ENCODE measurements at places on chromosomes 4 and X.

GRCh38 chrX:14508025-14508690, 21.2 kb upstream of the GLRA2 start:
- no peak for DNase-seq

DNA sequence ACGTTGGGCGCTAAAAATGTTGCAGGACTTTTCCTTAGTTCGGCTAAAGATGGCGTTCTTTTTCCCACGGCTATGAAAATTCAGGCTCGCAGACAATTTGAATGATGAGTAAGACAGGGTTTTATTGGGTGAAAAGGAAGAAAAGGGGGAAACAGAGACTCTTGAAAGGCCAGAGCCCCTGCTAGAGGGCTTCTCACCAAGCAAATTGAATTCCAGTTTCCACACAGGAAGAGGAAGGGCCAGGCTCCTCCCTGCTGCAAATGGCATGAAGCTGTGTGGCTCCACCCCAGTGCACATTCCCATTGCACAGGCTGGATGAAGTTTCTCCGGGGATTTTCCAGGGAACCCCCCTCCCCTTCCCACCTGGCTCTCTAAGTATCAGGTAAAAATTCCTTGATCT, 210.9 kb downstream of the KLHL4 start:
- DNase-seq = no peak

GRCh38 chr4:53589511-53589910, 1.8 kb downstream of the LNX1 start:
- no peak for DNase-seq

DNA sequence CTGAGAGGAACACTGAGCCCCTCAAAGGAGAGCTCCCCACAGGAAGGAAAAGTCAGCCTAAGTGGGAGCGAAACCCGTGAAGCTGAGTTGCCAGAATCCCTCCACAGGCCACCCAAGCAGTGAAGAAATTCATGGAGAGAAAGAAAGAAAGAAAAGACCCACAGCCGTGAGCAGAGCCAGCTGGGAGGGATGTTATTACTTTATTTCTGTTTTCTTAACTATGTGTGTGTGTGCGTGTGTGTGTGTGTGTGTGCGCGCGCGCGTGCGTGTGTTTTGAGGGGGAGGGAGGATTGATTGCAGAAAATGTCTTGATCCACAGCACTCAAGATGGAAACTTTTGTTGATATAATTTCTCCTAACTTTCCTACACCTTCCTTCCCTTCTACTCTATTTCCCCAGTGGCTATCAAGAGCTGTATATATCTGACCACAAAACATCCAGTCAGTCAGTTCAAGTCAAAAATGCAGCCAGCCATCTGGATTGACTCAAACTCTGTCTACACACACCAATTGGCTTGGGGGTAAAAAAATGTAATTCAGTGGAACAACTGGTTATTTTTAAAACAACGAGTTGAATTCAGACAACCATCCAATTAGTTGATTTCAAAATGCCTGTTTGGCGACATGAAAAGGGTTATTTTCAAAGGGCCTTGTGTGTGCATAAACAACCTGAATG, 13.8 kb upstream of the GPC3 start:
- no peak for DNase-seq

- no peak for DNase-seq
Observed at GRCh38 chrX:126551725-126552312, 795 bp downstream of the DCAF12L1 start.

GRCh38 chr4:122766353-122766705, 33.8 kb downstream of the BBS12 start:
- DNase-seq = no peak

DNA sequence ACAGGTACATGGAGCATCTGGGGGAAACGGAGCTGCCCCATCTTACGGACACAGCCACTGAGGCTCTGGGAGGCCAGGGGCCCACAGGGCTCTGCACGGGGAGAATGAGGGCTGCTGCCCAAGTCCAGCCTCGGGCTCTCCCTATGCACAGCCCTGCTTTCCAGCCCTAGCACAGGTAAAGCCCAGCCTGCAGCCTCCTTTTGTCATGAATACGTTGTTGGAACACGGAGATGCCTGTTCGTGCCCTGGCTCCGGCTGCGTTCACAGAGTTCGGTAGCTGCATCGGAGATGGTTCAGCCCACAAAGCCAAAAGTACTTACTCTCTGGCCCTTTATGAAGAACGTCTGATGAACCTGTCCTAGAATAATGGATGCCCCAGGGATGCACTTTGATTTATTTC, 68.7 kb upstream of the AFAP1 start:
- DNase-seq = no peak

DNA sequence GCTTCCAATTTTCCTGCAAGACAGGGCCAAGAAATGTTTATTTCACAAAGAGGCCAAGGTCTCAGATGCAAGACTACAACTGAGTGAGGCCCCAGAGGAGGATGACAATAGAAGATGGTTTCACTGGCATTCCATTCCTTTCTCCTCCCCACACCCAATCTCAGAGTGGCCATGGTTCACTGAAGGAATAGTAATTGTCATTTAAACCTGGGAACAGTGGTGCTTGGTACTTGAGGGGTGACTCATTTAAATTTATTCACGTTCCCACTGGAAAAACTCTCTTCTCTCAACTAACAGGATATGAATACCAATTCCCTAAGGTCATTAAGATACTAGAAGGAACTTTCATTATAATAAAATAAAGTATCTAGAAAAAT, 35.3 kb upstream of the CXCL8 start:
- no peak for DNase-seq

DNA sequence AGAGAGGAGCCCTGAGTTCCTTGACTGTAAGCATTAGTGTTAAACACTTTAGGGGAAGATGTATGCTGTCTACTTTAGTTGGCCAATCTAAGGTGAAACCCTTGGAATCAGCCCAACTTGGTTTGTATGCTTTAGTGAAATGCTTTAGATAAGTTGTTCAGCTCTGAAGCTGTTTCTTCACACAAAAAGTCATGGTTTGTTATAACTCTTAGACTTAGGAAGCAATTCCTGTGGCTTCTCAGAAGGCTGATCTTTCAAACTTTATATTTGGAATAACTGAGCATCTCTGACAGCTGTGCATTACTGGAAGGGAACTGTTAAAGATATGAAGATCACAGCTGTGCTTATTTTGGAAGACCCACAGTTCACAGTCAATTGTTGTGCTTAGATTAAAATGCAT, 714.1 kb downstream of the FAT4 start:
- no peak for DNase-seq

DNA sequence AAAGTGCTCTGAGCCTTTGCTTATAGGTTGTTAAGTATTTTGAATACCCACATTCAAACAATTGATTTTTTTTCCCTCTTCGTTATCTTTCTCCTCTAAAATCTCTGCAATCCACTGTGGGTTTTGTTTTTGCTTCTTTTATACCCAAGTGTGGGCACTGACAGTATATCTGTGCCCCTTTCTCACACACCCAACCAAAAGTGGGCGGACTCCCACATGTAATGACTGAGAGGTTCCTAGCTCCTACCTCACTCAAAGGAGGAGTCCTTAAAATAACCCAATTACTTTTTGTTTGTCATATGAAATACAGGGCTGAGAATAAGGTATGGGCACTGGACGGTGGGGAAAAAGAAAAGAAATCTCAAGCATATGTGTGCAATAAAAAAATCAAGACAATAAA, 51.7 kb downstream of the PPARGC1A start:
- DNase-seq = no peak

DNA sequence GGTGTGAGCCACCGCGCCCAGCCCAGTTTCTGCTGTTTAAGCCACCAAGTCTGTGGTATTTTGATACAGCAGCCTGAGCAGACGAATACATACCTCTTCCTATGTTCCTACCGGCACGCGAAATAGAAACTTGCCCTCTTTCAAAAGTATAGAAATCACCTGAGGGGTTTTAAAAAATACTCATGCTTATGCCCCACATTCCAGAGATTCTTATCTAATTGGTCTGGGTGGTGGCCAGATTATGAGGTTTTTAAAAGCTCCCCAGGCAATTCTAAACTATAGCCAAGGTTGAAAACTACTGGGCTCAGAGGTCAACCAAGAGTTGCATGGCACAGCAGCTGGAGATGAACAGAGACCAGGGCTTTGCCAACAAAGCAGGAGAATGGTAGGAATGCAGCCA, 24.9 kb upstream of the HUWE1 start:
- no peak for DNase-seq
